ENCODE measurements at places on chromosomes 5 and 9.
A peak's percentile ranks its signal among the peaks of the same experiment; 100 is the strongest.

DNA sequence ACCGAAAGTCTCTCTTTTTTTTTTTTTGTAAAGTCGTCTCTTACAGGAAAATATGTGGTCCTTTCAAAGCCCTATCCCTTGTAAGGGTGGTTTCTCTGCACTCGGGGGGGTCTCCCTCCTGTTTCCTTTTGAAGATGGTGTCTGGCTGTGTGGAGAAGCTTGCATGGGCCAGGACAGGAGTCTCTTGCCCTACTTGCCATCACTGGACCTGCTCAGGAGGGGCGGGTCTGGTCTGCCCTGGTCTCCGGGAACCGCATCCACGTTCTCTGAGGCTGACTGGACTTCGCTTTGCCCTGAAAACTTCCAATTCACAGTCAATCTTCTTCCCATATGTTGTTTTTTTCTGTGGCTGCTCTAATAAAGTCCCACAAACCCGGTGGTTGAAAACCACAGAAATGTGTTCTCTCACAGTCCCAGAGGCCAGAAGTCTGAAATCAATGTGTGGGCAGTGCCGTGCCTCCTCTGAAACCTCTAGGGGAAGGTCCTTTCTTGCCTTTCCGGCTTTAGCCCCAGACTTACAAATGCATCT lies 92.9 kb upstream of the IER5L start:
- DNase-seq: peak; percentile 8

- DNase-seq: no peak
Observed at GRCh38 chr5:101084353-101084752, 181.3 kb upstream of the ST8SIA4 start.

- DNase-seq: no peak
Observed at GRCh38 chr5:151739395-151739794, 19.0 kb downstream of the ATOX1 start.

DNA sequence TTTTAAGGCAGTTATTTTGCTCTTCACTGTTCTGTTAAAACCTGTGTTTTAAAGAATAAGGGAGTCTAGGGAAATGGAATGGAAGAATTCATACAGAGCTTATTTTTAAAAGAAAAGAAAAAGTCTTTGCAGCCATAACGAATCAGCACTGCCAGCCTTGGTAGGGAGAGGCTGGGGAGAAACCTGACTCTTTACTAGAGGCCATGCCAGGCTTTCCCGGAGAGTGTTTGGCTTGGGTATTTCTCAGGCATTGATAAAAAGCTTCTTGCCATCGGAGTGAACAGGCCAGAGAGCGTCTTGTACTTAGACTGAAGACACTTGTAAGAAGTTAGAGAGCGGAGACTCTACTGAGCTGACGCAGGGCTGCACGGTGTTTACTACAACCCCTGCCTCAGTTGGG lies 72.7 kb upstream of the NFIL3 start:
- DNase-seq: no peak

GRCh38 chr5:157126-157715 lies 34.1 kb upstream of the LRRC14B start:
- no peak for DNase-seq

DNA sequence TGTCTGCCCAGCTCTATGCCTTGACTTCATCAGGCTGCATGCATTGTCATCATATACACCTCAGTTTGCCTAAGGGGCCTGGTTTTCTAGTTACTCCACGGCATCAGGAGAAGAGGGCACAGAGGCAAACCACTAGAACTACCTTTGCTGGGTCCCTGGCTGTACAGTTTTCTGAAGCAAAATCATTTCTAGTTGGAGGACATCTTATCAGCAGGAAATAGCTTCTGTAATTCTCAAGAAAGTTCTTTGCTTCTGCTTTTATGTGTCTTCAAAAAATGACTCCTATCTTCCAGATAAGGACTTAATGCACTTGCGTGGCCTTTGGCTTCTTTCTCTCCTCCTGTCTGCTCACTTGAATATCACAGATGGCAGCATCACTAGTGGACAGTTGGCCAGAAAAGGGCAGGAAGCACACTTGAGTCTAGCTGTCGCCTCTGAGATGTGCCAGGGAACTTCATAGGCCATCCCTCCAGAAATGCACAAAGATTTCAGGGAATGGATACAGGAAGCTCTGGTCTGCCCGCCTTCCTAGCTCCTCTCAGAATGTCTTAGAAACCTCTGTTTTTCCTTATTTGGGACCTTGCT lies 22.4 kb upstream of the LTC4S start:
- no peak for DNase-seq

- DNase-seq: peak; percentile 6
Observed at GRCh38 chr5:67315082-67315989, 118.7 kb upstream of the CD180 start.

- no peak for DNase-seq
Observed at GRCh38 chr5:72301557-72301956, 18.5 kb downstream of the MRPS27 start.

GRCh38 chr5:42989190-42989589 lies 50.9 kb downstream of the ANXA2R start:
- no peak for DNase-seq

DNA sequence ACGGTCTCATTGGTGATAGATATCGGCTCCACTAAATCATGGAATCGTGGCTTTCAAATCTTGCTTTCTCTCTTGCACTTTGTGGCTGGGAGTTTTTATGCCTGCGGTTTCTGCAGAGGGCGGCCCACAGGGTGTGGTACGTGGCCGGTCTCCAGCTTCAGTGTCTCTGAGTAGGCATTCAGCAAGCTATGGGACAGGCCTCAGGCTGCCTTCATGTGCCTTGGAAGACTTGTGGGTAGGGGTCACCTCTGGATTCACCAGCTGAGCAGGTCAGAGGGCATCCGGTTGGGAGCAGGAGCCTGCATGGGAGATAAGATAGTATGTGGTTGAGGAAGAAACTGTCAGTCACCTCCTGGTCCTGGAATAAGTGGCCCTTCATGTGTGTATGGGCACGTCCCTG lies 47.7 kb downstream of the AMBP start:
- DNase-seq: no peak

DNA sequence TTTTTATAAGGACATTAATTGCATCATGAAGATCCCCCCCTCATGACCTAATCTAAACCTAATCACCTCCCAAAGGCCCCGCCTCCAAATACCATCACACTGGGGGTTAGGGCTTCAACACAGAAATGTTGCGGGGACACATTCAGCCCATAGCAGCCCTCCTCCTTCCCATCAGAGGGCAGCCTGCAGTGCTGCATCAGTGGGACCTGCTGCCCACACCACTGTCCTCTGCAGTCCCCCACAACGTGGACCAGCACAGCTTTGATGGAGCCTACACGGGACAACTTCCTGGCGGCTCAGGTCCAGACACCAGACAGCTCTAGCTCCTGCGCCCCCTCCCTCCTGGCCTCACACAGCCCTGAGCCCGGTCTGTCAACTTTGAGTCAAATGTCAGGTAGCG lies 70.3 kb downstream of the APTX start:
- no peak for DNase-seq

DNA sequence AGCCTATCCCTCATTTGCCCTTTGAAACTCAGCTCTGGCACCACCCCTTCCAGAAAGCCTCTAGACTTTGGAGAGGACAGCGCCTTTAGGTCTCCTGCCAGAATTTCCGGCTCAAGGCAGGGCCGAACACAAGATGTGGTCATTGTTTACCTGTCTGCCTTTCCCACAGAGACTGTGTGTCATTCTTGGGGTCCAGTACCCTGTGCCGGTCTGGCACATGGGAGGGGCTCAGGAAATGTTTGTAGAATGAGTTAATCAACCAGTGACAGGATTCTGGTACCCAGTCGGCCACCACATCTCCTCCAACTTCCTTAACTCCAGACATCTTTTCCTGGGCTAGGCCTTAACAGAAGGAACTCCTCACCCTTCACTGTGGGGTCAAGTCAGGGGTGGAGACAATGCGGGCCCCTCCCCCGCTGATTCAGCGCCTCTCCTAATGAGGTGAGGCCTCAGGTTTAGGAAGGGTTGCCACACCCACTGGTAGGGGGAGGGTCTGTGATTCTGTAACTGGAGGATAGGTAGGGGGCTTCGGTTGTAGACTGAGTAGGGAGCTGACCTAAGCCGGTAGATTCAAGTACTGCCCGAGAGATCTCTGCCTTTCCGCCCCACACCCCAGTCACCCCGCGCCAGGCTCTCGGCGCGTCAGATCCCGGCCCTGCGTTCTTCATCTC lies 29.3 kb downstream of the PCDH1 start:
- DNase-seq: no peak

DNA sequence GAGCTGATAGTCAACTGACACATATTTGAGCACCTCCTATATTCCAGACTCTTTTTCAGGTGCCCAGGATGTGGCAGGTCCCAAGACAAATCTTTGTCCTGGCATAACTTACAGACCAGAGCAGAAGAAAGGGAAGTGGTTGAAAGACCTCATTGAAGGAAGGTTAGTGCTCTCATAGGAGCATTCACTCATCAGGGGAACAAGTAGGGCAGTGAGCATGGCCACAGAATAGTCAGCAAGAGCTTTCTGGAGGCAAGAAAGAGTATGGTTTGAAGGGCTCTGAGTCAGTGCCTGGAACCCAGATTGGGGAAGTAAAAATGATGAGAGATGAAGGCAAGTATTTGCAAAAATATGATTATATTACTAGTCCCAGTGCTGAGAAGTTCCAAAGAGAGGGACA lies 25.0 kb upstream of the ERMP1 start:
- no peak for DNase-seq

DNA sequence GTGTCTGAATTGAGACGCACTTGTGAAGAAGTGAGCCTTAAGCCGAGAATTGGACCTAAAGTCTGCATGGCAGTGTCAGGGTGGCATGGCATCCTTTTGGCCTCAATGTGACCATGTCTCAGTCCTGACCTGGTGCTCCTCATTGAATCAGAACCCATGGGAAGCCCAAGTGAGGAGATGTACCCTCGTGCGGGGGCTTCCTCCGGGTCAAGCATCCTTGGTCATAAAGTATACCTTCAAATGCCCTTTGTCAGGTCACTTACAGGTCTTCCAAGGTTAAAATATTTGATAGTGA lies 202.2 kb downstream of the GADD45G start:
- DNase-seq: no peak

- no peak for DNase-seq
Observed at GRCh38 chr5:93378073-93378472, 202.9 kb downstream of the NR2F1-AS1 start.

DNA sequence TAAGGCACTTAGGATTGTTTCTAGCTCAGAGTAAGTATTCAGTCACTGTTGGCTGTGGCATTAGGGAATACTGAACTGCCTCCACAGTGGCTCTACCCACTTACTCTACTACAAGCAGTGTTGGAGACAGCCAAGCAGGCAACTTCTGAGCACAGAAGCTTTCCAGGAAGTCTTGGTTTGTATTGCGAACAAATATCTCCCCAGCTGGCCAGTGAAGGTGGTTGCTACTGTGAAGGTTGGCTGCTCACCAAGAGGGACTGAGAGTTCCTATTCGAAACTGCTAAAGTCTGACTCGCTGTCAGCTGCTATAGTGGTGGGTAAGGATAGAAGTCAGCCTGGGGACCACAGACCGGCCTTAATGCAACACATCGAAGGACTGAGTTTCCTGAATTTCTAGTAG lies 319.1 kb downstream of the KIF4B start:
- DNase-seq: no peak

GRCh38 chr9:34628656-34629490 lies at the start of gene ARID3C:
Gene ARID3C, minus strand, starts transcription at chr9:34629066. Its CDS starts 1,052 bp downstream, at chr9:34628014.
- DNase-seq: no peak

DNA sequence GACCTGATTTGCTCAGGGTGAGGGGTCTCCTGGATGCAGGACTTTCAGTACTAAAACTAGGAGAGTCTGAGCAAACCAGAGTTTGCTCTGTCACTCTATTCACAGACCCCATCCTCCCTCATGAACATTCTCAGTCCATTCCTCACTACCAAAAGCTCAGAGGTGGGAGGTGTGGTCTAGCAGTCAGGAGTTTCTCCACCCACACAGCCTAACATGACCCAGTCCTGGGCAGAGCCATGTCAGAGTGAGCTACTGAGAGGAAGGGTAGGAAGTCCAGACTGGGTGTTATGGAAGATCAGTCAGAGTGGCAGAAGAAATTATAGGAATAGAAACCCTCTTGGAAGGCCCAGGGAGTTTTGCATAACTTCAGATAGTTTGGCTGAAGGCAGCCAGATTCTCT lies 113.3 kb upstream of the GRAMD2B start:
- DNase-seq: no peak

DNA sequence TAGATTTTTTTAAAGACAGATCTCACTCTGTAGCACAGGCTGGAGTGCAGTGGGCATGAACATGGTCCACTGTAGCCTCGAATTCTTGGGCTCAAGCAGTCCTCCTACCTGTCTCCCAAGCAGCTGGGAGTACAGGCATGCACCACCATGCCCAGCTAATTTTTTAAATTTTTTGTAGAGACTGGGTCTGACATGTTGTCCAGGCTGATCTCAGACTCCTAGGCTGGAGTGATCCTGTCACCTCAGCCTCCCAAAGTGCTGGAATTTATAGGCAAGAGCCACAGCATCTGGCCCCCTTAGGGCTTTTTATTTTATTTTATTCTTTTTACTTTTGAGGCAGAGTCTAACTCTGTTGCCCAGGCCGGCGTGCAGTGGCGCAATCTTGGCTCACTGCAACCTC lies 56.4 kb downstream of the NSD1 start:
- DNase-seq: no peak

- no peak for DNase-seq
Observed at GRCh38 chr9:134623258-134624066, 18.1 kb upstream of the COL5A1 start.

GRCh38 chr9:124017051-124017928 lies 5.7 kb downstream of the LHX2 start:
- no peak for DNase-seq

DNA sequence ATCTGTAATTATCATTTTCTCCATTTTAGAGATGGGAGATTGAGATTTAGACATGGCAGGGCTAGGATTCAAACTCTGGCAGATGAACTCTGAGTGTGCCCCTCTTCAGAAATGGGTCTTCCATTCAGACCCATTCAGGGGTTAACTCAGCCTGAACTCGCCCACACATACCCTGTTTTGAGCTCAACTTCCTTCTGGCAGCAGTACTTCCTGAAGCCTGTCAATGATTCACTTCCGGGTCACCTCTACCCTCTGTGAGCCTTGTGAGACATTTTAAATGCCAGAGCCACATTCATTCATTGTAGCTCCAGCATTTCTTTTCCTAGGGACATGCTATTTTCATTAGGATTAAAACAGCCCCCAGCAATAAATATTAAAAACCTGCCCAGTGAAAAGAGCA lies 209.3 kb upstream of the SLC24A2 start:
- no peak for DNase-seq

- no peak for DNase-seq
Observed at GRCh38 chr9:127805620-127806019, 2.9 kb downstream of the FPGS start.

- no peak for DNase-seq
Observed at GRCh38 chr5:111563031-111563822, 50.9 kb upstream of the STARD4 start.

Measured in GOT3 (cell line).